AG04449 (cell line): ENCODE measurements at places on chromosomes 11 and 22.

DNA sequence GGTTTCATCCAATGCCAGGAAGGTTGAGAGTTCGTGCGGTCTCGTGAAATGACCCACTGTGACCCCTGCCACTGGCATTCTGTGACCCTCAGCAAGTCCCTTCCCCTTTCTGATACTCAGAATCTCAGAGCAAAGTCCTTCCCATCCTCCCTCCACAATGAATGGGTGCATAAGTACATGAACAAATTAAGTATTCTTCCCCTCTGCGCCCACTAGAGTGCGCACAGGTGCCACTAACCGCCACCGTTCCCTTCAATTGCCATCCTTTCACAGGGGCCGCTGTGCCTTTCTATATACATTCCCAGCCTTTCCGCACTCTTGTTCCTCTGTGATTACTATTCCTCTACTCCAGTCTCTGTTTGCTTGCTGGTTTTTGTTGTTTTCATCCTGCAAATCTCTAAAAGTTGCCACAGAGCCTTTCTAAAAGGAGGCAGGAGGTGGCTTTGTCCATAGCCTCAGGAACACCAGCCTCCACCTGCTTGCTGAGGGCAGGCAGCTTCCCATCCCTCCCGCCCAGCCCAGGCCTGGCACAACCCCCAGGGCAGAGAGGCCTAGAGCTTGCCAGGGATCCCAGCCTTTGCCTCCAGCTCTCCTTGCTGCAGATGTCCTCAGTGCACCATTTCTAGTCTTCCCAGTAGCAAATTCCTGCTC lies 6.7 kb upstream of the AP1B1 start:
- no peak for DNase-seq

DNA sequence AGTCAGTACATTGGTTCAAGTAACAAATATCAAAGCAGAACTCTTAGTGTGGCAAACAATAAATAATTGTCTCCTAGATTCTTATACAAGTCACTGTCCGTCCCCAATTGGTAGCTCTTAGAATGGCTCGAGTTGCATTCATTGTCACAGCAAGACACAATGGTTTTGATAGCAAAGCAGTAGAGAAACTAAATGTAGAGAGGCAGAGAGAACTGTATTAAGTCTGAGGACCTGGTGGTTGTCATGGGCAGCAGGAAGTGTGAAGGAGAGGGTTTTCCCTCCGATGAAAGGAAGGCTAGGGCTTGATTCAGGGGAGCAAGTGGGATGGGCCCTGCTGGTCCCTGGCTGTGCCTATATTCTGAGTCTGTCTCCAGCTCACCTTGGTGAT lies 36.6 kb downstream of the RCOR2 start:
- DNase-seq = no peak

DNA sequence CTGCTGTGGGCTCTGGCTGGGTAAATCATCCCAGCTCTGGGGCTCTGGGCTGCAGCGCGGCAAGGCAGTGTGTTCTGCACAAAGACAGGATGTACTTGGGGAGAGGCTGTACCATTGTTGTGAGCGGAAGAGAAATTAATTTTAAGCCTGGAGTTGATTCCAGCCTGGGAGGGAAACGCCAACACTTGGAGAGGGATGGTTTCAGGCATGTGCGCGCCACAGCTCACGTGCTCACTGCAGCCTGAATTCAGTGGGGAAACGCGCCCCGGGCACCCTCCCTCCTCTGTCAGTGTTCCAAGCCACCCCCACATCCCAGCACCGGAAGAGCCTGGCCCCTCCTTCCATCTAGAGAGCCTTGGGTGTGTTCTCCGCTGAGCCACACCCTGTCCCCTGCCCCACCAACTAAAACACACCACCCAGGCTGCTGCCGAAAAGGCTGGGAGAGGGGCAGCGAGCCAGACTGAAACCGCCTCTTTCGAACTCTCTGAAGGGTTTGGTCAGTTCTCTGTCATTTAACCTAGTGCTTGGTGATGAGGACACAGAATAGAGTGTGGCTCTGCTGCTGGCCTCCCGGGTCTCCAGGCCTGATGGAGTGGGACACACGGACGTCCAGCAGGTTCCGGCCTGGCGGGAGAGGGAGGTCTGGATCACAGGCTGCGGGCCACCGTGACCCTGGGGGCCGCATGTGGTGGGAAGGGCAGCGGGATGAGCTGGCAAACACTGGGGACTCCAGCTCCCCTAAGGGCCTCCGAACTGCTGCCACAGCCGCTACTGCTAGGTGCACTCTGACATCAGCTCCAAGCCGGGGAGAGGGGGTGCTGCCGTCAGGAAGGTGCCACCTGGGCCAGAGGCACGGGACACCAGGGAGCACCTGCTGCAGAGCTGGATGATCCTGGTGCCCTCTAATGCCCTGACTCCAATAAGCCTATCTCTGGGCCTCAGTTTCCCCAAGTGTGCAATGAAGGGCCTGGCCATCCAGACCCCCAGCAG lies 230.8 kb downstream of the CTTN start:
- DNase-seq = no peak

GRCh38 chr11:9462172-9462799 lies 1.5 kb downstream of the ZNF143 start:
- DNase-seq = no peak
